ENCODE measurements at places on chromosomes 2 and 18.

DNA sequence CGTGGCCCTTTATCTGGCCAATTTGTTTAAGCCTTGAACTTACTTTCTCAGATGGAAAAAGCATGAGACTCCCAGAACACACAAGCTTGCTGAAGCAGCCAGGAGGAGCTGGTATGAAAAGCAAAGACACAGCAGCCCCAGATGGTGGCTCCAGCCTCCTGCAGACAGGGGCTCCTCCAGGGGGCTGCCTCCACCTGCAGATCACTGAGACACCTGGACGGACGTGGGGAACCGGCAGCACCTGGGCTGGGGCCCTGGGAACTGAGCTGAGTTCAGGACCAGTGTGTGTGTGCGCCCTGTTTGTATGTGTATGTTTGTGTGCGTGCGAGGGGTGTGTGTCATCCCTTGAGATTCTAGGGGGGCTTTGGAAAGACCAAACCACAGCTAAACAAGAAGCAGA, 8.6 kb downstream of the CYS1 start:
- DNase-seq = no peak

DNA sequence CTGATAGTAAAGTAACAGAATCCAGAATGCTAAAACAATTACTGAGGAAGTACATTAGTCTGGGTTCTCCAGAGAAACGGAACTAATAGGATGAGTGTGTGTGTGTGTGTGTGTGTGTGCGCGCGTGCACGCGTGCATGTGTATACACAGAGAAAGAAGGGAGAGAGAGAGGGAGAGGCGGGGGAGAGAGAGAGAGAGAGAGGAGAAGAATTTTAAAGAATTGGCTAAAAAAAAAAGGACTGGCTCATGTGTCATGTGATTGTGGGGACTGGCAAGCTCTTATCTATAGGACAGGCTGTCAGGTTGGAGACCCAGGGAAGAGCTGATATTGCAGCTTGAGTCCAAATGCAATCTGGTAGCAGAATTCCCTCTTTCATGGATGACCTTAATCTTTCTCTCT, 976.2 kb upstream of the CDH2 start:
- no peak for DNase-seq

DNA sequence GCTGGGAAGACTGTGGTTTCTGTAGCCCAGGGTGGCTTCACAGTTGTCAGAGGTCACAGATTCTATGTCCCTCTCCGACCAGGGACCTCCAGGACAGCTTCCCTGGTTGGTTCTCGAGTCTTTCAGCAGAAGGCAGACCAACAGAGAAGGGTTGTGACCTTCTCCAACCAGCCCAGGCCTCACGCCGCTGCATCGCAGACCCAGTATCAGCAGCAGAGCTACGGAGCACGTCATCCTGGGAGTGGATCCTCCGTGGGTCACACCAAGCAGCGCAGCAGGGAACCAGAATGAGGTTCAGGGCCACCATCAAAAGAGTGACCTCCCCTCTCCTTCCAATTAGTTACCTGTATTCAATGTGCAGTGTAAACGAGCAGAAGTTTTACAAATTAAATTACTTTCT, 49.3 kb downstream of the ST3GAL5 start:
- no peak for DNase-seq

DNA sequence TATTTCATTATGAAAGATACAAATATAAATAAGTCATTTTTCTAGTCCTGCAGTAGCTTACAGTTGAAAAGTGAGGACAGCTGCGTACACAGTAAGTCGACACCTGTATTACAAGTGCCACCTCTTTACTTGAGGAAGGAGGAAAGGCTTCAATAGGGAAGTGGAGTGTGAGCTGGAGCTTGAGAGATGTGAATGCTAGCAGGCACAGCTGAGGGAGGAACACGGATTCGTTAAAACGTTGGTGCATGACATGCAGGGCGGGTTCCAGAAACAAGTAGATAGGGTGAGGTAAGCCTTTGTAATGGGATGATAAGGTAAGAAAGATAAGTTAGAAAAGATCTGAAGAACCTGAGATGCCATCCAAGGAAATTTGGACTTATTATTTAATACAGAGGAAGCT, 98.1 kb upstream of the CSRNP3 start:
- no peak for DNase-seq

DNA sequence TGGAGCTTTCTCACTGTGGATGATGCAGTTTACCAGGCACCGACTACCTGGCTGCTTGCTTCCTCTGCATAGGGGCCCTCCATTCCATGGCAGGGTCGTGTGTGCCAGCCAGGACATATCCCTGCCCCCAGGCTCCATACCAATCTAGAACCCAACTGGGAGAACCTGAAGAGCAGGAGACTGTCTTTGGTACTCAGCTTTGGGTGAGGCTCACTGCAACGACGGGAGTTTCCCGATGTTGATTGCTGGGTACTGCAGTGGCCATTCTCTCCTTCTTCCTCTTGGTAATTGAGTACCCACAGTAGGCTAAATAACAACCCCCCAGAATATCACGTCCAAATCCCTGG, 133.3 kb upstream of the SERTAD2 start:
- DNase-seq = no peak

DNA sequence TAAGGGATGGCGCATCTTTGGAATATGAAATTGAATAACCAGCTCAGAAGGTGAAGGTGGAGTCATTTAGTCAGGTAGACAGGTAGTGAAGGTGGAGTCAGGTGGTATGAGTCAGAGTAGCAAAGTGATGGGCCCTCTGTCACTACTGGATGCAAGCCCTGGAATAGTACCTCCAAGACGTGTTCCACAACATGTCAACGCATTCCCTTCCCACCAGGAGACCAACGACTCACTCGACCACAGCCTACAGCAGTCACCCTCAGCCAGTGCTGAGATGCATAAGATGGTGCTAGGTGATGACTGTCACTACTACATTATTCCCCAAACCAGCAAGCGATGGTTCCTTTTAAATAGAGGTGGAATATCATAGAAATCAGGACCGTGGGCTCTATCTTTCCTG, 6.8 kb downstream of the CPLX4 start:
- no peak for DNase-seq

- no peak for DNase-seq
Observed at GRCh38 chr2:223950448-223951347, 5.6 kb upstream of the WDFY1 start.

DNA sequence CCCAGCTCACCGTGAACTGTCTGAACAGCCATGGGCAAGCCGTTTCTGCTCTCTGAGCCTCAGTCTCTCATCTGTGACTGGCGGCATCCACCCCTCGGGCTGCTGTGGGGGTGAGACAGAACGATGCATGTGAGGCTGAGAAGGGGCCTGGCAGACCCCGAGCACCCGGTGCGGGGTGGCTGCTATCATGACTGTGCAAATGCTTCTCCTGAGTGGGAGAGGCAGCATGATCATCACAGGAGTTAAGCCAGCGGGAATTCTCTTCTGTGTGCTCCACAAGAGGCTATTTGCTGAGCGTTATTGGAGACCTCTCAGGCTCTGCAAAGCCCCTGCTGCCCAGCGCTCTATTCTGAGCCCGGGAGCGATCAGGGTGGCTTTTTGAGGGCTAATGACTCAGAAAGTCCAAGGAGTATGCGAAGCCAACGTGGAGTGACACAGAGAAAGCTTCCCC, 45.8 kb upstream of the ID2 start:
- DNase-seq = no peak

- no peak for DNase-seq
Observed at GRCh38 chr18:62660691-62661090, 54.6 kb upstream of the PHLPP1 start.

GRCh38 chr2:146576339-146577111, 1268.3 kb upstream of the ACVR2A start:
- no peak for DNase-seq

DNA sequence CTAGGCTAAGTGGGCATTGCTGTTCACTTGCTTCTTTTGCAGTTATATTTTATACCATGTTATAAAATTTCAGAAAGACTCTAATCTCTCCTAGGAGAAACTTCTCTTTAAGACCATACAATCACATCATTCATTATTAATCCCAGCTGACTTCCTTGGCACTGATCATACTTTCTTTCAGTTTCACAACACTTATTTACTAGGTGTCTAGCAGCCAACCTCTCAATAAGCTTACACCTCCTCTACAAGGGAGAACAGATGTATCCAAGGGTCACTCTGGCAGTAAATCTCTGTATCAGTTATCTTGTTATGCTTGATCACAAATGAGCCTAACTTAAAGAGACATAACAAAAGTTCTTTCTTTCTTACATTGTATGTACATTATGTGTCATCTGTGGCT, 69.8 kb upstream of the EPB41L5 start:
- no peak for DNase-seq

GRCh38 chr2:120396013-120396860, 50.3 kb downstream of the INHBB start:
- no peak for DNase-seq

DNA sequence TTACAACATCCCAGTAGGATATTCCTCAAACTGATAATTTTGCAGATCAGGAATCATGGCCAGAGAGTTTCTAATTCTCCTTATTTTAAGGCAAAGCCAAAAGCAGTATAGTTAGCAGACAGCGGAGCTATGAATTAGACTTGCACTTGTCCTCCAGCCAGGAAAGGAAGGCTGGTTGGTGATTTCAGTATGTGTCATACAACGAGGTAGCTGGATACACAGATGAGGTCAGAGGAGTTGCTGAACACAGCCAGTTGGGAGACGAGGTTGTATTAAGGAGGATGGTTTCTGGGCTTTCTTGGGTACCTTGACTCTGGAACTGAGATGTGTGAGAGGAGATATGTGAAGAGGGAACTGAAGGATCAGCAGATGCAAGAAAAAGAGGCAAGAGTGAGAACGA, 185.2 kb downstream of the SOX11 start:
- DNase-seq = no peak

DNA sequence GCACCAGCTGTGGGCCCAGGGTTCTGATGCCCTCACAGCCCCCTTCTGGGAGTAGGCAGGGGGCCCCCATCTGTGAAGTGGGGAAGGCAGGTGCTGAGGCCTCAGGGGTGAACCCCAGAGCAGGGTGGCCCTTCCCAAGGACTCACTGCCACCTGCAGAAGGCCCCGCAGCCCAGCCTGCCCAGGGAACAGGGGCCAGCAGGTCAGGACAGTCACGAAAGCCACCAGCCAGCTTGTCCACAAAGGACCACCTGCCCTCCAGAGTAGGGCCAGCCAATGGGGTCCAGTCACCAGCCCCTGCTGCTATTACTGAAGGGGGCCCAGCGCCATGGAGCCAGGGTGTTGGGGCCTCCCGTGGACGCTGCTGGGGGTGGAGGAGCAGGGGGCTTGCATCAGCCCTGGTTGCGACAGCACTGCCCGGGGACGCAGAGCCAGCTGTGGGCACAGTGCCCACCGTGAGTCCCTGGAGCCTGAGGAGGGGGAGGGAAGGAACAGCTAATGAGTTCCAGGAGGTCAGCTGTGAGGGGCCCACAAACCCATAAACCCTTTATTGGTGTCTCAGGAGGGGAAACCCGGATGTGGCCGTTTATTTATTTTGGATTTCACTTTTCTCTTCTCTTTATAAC, 11.5 kb upstream of the SNED1 start:
- DNase-seq = no peak

DNA sequence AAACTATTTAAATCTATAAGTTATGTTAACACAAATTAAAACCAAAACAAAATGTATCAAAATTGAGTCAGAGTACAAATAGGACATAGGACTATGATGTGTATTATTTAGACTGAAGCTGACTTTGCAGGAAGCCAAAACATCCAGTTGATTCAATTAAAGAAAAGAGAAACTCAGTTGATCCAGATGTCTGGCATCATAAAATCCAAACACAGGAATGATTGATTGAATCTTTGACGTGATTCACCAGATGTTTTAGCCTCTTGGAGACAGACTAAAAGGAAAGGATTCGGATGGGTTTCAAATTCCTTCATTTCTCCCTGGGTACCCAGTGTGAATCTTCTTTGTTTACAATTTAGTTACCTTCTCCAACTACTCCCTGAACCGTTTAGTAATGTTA, 272.9 kb downstream of the IRS1 start:
- no peak for DNase-seq

GRCh38 chr18:65938592-65939372, 188.0 kb downstream of the CDH7 start:
- peak; percentile 41 for DNase-seq

DNA sequence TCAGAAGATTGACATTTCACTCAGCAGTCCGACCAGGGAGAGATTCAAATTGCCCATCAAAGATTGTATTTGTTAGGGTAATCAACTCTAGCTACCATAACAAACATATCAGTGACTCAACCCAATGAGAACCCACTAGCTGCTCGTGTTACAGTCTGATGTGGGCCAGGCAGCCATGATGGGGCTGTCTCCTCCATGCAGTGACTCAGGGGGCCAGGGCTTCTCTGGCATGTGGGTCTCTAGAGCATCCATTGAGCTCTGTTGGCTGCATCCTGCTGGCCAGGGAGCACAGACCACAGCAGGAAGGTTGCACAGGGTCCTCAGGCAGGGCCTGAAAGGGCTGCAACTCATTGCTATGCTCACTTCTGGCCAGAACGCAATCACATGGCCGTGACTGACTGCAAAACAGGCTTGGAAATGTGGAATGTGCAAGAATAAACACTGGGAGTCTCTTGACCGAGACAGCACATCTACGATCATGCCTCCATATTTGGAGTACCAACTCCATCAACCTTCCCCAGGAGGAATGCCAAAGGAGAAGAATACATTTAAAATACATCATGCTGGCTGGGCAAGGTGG, 216.8 kb downstream of the EIPR1 start:
- DNase-seq = no peak

DNA sequence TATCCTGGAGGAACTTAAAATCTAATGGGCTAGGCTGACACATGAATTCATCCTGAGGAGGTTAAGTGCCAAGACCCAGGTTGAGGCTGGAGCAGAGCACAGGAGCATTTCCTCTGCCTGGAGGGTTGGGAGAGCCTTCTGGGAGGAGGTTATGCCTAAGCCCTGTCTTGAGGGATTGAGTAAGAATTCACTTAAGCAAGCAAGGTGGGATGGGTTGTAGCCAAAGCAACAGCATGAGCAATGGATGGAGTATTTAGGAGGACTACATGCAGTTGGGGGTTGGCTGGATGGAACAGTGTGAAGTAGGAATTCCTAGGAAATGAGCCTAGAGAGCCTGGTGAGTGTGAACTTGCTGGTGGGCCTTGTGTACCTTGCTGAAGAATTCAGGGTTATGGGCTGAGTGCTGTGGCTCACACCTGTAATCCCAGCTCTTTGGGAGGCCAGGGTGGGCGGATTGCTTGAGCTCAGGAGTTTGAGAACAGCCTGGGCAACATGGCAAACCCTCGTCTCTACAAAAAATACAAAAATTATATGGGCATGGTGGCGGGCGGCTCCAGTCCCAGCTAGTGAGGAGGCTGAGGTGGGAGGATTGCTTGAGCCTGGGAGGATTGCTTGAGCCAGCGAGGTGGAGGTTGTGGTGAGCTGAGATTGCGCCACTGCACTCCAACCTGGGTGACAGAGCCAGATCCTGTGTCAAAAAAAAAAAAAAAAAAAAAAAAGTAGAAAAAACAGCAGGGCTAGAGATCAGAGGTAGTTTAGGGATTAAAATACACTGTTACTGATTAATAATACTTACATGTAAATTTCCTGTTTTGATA, 22.2 kb downstream of the TANC1 start:
- no peak for DNase-seq

GRCh38 chr2:85978883-85979780, 90.3 kb upstream of the ST3GAL5 start:
- no peak for DNase-seq
